Activated CD4-positive, alpha-beta T cell treated with anti-CD3 and anti-CD28 coated beads, Interleukin-2, amount 50 U/mL, for 48 hours (primary cell): ENCODE measurements at places on chromosomes 5 and 9.
A peak's percentile ranks its signal among the peaks of the same experiment; 100 is the strongest.

DNA sequence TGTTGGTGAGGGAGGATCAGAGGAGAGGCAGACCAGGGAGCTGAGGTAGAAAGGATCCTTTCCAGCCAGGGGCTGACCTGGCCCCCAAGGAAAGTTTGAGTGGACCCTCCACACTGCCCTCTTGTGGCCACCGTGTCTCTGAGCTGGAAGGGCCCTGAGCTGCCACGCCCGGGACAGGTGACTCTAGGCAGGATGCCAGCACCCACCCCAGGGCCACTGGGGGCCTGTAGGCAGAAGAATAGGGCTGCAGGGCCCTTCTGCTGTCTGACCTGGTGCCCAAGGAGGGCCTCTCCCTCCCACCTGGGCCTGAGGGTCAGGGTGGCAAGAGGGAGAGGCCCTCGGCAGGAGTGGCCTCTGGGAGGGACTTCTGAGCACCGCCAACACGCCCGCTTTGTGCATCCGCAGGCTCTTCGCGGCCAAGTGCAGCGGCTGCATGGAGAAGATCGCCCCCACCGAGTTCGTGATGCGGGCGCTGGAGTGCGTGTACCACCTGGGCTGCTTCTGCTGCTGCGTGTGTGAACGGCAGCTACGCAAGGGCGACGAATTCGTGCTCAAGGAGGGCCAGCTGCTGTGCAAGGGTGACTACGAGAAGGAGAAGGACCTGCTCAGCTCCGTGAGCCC is 76.8 kb downstream of the LMX1B start:
- peak; percentile 75 for DNase-seq

- no peak for DNase-seq
Observed at GRCh38 chr9:114588210-114588609, 641 bp downstream of the ATP6V1G1 start.

DNA sequence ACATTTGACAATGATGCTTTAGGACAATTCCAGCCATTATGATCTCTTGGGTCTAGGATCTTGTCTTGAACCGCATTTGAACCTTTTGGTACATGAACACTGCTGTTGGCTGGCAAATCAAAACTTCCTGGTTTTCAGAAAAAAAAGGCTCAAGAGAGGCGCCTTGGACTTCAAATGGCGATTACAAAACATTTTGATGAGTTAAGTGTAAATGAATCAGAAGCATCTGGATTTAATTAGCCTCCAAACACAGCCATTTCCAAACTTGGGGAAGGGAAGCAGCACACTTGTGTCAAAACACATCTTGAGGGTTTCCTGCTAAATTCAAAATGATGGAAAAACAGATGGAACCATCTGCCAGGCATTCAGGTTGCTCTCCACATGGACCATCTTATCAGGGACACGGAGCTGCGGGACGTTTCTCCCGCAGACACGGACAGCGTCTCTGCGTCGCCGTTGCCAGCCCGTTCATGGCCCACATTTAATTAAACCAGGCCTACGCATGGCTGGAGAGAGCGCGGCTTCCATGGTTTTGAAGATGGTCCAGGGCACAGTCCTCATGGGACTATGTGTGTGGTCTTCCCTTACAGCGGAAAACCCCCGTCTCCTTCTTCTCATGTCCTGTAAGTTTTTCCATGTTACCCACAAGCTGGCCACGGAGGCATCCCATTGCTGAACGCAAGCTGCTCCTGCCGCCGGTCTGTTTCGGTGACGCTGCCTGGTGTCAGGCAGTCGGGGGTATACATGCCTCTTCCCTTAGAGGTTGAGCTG is 55.8 kb upstream of the PTCH1 start:
- DNase-seq, result no peak

DNA sequence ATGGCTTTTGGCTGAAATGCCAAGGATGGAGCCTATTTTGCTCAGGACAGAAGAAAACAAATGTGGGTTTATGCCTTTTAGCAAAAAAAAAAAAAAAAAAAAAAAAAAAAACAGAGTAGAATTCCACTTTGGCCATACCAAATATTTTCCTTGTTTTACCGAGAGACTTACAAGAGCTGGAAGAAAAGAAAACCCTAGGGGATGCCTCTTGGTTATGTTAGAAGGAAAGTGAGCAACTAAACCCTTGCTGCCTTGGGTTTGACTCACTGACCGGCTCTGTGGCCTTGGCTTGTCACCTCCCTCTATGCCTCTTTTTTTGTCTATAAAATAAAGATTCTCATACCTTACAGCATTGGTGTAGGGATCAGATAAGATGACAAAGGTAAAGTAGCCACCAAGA is 69.6 kb upstream of the ABCA1 start:
- DNase-seq, result no peak

- no peak for DNase-seq
Observed at GRCh38 chr5:165559645-165560044, 2054.2 kb downstream of the MAT2B start.

- no peak for DNase-seq
Observed at GRCh38 chr5:149937610-149938009, 7.0 kb downstream of the PDE6A start.

DNA sequence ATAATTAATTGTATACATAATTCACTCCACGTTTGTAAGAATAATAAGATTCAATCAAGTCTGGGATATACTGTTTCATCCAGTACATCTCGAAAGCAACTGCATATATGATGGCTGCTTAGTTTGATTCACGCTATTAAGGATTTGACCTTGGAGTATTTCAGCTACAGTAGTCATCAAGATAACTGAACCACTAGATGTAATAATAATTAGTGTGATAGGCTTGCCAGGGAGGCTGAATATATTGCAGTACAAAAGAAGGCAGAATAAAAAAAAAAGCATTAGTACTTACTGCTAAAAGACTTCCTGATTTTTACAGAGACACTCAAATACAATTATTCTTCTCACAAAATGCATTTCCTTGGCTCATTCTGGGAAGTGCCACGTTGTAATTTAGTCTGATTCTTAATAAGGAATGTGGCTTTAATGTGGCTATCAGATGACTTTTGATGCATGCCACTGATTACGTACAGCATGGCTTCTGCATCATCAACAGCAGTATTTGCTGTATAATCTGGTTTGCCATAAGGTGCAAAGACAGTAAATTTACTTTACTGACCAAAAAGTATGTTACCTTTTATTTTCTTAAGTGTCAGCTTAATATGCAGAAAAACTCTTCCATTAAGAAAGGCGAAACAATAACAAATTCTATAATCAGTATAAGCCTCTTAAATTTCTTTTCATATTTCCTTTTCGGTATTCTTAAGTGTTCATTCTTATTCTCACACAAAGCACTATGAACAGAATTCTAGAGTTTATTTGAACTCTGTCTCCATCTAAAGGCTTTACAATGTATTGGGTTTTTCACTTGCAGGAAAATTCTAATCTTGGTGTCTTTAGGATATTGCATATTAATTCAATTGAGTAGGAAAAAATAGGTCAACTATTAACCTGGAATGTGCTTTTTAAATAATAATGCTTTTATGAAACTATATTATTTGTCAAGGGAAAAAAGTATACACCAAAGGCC is 166.4 kb downstream of the SLF1 start:
- DNase-seq, result no peak

DNA sequence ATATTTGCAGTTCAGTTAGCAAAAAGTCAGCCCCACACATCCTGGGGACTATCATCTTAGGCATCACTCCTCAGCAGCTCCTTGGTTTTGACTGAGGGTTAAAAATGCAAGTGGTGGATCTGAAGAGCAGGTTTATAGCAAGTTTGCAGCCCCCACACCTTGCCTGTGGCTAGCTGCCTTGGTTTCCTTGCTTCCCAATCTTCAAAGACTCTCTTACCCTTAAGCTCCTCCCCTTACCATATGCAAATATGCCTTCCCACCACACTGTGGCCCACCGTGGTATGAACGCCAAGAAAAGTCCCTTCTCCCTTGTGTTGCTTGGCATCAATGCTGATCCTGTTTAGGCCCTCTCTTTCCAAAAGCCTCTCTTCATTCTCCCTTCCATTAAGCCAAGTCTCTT is 45.0 kb upstream of the AGXT2 start:
- DNase-seq, result no peak

- DNase-seq, result no peak
Observed at GRCh38 chr5:23496576-23496975, 10.8 kb upstream of the PRDM9 start.

GRCh38 chr5:170389550-170389892 is 354 bp upstream of the KCNMB1 start:
- DNase-seq, result no peak

- DNase-seq, result no peak
Observed at GRCh38 chr5:7391215-7391614, 4.7 kb upstream of the ADCY2 start.

- DNase-seq, result no peak
Observed at GRCh38 chr9:132880324-132880661, 1.6 kb downstream of the SPACA9 start.

DNA sequence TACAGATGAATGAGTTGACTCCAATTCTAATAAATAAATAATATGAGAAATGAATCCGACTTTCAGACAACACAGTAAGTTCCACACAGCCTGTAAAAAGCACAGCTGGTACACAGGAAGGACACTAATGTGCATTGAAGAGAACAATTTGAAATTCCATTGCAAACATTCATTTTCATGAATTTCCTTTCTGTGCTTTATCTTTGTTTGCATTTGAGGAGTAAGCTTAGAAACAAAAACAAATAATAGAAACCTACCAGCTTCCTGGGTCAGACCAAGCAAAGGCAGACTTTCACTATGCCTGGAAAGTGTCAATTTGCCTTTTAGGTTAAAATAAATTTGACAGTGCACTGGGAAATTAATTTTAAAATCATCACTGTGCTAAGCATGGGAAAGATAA is 143.8 kb upstream of the VLDLR start:
- no peak for DNase-seq
